ENCODE measurements at places on chromosomes 12 and 14. TPM values are rescaled to one million over a fixed set of nuclear protein-coding genes. Genes with fewer than 3 reads are reported as not detected.

CPM gene
- 0.66 TPM for total RNA-seq

FGD6 gene
- 24.2 TPM for total RNA-seq

- peaks cover 16% of the 10 kb centered on the region for H3K4me1 ChIP-seq
- no peak for DNase-seq
- no peak overlapping the region for H3K27ac ChIP-seq
- no peaks in the 10 kb centered on the region for H3K36me3 ChIP-seq
These were observed 68.5 kb downstream of the FBXO34 start for GRCh38 chr14:55339770-55340169.

PMCH gene
- total RNA-seq = not detected

DNA sequence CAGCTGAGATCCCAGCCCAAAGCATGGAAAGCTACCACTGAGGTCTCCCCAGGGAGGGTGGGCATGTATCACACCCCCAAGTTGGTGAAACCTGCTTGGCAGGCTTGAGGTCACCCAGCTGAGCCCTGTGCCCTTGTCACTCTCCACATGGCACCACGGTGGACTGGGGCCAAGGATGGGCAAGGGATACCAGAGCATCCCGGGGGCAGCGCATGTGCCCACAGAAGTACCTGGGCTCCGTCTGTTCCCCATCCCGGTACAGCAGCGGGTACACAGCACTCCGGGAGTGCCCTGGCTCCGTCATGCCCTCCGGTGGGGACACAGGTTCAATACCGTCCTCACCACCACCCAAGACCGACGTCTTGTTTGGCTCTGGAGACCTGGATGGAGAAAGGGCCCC lies 38.0 kb downstream of the RFLNA start:
- H3K27me3 ChIP-seq = no peaks in the 10 kb centered on the region
- peaks cover 7% of the 10 kb centered on the region for H3K4me1 ChIP-seq
- no peak overlapping the region for H3K27ac ChIP-seq
- H3K36me3 ChIP-seq = peaks cover 44% of the 10 kb centered on the region
- no peak for DNase-seq

IL31 gene
- not detected for total RNA-seq

FAM186B gene
- total RNA-seq = 0.21 TPM

- no peak overlapping the region for H3K27ac ChIP-seq
- no peaks in the 10 kb centered on the region for H3K36me3 ChIP-seq
- no peak overlapping the region for H3K4me3 ChIP-seq
- DNase-seq = no peak
These were observed 200.1 kb downstream of the TMTC2 start for GRCh38 chr12:82886671-82887340.

DNA sequence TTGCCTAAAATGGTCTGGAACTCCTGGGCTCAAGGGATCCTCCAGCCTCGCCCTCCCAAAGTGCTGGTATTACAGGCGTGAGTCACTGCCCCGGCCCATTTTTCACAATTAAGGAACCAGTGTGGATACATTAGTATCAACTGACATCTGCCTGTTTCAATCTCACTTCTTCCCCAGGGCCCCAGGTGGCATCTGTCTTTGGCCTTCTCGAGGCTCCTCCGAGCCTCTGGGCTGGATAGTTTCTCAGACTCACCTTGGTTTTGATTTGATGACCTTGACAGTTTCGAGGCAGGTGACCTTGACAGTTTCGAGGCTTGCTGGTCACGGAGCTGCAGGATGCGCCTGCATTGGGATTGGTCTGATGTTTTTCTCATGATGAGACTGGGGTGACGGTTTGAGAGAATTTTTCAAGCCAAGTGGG lies 41.0 kb upstream of the NCOR2 start:
- H3K4me3 ChIP-seq = no peak overlapping the region
- no peaks in the 10 kb centered on the region for H3K36me3 ChIP-seq
- H3K27me3 ChIP-seq = peaks cover 3% of the 10 kb centered on the region

DNA sequence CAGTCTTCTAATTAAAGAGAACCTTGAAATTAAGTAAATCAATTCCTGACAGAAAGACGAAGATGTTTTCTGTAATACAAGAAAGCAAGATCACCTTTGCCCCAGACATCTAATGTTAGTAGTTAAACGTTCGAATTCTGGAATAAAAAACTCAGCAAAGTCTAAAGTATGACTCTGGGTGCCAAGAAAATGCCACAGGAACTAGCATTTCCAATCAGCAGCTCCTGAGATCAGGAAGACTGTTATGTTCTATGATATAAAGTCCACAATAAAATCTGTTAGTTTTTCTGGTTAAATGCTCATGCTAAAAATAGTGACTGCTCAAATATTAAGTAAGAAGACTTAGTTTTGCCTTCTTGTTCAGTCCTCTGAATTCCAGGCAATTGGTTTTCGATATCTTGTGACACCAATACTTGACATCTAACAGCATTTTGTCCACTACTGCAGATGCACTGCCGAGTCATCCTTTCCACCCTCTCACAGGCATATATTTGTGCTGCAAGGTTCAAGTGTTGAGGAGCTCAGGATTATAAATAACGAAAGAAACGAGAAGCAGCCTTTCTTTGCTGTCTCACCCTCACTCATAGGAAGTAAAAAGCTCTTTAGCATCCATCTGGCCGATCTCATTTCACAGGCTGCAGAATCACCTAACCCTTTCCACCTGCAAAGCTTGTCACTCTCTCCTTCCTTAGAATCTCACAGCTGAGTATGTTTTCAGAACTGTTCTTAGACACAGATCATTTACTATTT lies 32.0 kb downstream of the SSH1 start:
- peaks cover 16% of the 10 kb centered on the region for H3K36me3 ChIP-seq
- H3K4me3 ChIP-seq = no peak overlapping the region
- no peaks in the 10 kb centered on the region for H3K27me3 ChIP-seq
- H3K27ac ChIP-seq = peak overlapping the region; percentile 87
- peaks cover 38% of the 10 kb centered on the region for H3K4me1 ChIP-seq
- no peak for DNase-seq

- DNase-seq = no peak
- H3K27ac ChIP-seq = no peak overlapping the region
- peaks cover 14% of the 10 kb centered on the region for H3K4me1 ChIP-seq
- no peak overlapping the region for H3K4me3 ChIP-seq
These were observed 308.3 kb upstream of the RGS6 start for GRCh38 chr14:71623939-71624338.

FOXA1 gene
- 0.34 TPM for total RNA-seq

DNA sequence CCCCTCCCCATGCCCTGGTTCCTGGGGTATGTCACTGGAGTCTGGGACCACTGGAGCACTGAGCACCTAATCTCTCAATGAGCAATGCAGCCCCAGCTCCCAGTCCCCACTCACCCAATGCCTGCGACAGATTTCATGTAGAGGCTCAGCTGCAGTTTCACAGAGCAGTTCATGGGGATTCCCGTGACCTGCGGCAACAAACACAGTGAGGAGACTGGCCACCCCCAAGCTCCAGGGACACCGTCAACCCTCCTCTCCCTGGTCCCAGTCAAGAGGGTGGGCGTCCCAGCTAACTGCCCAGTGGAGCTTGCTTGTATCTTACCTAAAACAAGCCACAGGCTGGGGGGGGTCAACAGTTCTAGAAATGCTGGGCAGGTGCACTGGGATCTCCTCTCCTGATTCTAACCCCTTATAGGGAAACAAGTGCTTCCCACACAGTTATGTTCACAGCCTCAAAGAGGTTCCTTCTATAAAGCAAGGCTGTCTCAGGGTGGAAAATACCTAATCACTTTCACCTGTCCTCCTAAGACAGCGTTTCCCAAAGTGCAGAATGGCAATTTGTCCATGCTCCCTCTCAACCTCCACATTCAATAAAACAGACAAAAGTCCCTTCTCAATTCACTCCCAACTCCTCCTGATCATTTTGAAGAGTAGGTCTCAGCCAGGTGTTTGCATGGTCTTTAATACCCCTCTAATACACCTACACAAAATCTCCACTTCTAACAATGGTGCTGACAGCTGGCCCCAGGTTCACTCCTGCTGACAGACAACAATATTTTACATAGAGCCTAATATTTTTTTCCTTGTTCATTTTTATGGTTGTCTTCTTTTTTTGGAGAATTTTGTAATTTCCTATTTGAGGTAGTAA lies 68.3 kb downstream of the SCARB1 start:
- peaks cover 15% of the 10 kb centered on the region for H3K4me1 ChIP-seq
- H3K4me3 ChIP-seq = no peak overlapping the region
- H3K27ac ChIP-seq = peak overlapping the region; percentile 81
- no peaks in the 10 kb centered on the region for H3K27me3 ChIP-seq
